ENCODE measurements at places on chromosomes 7 and 10.
A peak's percentile ranks its signal among the peaks of the same experiment; 100 is the strongest.

GRCh38 chr10:68997211-68997610, 8.6 kb downstream of the KIFBP start:
- DNase-seq: no peak

GRCh38 chr10:77490534-77491314, 146.9 kb downstream of the KCNMA1 start:
- no peak for DNase-seq

- DNase-seq: no peak
These were observed 5.5 kb downstream of the HOXA4 start for GRCh38 chr7:27124902-27125689.

GRCh38 chr10:106038246-106038645, 1126.3 kb downstream of the SORCS1 start:
- DNase-seq: no peak

GRCh38 chr10:88491314-88491713, 91.8 kb downstream of the RNLS start:
- no peak for DNase-seq

DNA sequence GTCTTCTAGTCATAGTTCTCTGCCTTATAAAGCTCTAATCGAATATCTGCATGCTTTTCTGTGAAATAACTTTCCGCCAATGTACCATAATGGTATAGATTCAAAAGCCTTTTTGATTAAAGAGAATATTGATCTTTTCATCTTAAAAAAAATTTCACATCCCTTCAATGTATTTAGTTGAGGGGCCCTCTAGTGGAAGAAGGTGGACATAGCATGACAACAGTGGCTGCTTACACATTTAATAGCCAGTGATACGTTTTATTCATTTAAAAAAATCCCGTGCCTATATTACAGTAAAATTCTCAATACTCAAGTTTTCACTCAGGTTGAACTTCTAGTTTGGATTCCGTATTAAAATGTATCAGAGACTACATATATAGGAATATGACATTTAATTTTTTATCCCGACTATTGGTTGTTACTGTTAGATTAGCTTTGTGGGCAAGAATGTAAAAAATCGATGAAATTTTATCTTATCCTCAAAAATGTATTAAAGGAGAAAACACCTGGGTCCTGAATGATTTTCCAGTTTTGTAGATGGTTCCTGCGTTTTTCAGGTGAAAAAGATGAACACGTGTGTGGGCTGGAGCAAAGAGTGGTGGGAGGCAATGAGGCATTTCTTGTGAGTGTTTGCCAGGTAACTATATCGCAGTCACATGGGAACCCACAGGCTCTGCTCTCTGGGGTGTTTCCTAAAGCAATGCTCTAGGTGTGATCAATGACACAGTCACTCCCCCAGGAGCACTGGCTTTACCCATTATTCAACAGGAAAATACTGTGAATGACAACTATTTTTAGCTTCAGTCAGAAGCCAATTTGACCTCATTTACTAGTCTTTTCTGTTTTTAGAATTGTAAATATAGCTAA, 24.1 kb upstream of the PNLIP start:
- DNase-seq: peak; percentile 38

DNA sequence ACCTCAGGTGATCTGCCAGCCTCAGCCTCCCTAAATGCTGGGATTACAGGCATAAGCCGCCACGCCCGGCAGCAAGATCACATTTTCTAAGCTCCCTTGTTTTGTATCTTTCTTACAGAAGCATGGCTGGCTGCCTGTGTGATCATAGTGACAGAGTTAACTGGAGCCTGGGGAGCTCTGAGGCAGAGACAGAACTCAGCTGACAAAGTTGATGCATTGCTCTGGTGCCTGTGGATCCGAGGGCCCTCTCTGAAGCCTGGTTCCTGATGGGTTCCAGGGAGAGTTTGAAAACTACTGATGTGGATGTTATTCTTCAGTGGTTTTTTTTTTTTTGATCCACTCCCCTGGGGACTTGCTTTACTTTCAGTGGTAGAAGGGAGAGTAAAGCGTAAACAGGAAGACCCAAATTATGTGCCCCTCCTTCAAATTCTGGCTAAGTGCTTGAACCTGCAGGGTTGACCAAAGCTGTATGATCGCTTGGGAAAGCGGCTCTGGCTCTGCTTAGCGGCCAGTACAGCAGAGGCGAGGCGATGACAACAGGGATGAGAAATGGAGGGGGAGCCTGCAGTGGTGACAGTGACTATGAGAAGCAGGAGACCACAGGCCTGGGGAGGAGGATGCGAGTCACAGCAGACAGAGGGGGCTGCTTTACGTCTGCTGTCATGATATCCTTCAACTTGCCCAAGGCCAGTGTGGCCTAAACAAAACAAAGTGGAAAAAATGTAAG, 6.8 kb upstream of the EFCAB10 start:
- DNase-seq: no peak

- DNase-seq: no peak
These were observed at the start of gene SPACDR for GRCh38 chr7:100464210-100464660. Gene SPACDR (minus strand): TSS chr7:100464260. CDS start chr7:100464025, 235 bp downstream.

DNA sequence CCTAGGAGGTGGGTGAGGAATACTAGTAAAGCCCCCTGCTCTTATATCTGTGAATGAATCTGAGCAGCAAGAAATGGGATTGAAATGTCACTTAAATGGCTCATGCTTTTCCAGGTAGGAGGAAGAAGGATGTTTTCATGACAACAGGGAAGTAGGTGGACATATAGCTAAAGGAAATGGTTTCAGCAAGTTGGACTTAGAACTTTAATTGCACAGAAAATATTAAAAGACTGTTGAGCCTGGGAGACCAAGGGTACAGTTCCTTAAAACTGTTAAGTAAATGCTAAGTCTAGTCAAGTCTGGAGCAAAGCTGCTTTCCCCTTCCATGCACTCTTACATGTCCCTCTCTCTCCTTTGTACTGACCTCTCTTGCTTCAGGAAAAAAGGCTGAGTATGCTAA, 301.3 kb downstream of the HGF start:
- DNase-seq: no peak

Measured in CD4-positive, alpha-beta T cell treated with Interleukin-4 for 4 hours (primary cell).